ENCODE measurements at places on chromosomes 2 and 18.

DNA sequence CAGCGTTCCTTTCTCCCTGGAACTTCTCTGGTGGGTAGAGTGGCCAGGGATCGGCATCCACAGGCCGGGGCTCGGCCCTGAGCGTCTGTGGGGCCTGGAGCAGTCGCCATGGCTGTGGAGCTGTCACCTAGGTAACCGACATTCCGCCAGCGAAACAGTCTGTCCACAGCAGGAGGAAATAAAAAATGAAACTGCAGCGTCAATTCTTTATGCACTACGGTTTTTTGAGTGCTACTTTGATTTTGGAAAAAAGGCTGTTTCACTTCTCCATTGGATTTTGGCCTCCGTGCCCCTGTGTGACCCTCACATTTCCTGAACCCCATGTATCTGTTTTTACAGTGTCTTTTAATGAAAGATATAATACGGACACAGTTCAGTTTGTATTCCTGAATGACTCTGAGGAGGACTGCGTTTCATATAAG lies 163.4 kb downstream of the LDLRAD4 start:
- DNase-seq: peak; percentile 55

DNA sequence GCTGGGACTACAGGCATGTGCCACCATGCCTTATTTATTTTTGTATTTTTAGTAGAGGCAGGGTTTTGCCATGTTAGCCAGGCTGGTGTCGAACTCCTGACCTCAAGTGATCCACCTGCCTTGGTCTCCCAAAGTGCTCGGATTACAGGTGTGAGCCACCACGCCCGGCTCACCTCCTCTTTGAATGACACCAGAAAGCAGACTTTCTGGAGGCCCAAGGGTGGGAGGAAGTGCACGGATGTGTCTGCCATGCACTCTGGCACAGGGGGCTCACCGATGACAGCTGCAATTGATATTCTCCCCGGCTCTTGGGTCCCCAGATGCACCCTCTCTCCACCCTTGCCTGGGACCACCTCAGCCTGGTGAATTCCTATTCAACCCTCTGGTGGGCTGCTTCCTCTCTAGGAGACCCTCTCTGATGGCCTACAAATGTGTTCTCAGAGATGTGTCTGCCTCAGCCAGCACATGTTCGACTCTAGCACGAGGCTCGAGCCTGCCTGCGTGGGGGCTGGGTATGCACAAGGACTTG lies 87.3 kb downstream of the SEPTIN10 start:
- DNase-seq: no peak

GRCh38 chr18:62834715-62835114 lies 119.4 kb downstream of the PHLPP1 start:
- DNase-seq: no peak

GRCh38 chr2:192544371-192544955 lies 349.7 kb upstream of the TMEFF2 start:
- DNase-seq: no peak

DNA sequence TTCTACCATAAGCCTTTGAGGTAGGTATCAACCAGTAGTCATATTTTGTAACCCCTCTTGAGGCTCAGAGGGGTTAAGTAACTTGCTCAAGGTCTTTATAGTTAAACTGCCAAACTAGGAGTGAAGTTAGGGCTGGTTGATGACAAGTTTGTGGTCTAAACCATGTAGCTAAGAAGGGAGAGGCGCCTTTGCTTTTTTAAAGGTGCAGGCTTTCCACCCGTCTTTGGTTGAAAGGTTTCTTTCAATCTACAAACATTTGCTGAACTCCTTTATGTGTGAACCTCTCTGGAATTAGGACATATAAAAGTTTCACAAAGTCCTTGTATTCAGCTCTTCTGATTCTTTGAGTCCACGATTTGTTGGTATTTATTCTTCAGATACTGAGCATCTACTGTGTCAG lies 2.4 kb upstream of the MTA3 start:
- no peak for DNase-seq

- no peak for DNase-seq
These were observed 129.5 kb downstream of the EVA1A start for GRCh38 chr2:75431276-75431675.

GRCh38 chr2:10056439-10056838 lies 13.1 kb downstream of the KLF11 start:
- no peak for DNase-seq

DNA sequence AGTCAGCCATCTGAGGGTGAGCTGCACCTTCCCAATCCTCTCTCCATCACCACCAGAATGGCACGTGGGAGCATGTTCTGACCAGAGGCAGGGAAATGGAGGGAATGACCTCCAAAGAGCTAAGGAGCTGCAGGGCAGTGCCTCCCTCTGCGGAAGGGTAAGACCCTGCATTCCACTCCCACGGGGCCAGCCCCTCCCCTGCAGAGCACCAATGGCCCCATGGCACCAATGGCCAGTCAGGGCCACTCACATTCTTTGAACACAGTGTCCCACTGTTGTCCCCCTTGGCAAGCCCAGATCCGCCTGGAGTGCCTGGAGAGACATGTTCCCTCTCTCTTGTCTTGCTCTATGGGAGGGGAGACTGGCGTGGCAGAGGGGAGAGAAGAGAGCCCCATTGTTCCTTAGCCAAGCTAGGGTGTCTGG lies 164.4 kb downstream of the TNS1 start:
- no peak for DNase-seq

DNA sequence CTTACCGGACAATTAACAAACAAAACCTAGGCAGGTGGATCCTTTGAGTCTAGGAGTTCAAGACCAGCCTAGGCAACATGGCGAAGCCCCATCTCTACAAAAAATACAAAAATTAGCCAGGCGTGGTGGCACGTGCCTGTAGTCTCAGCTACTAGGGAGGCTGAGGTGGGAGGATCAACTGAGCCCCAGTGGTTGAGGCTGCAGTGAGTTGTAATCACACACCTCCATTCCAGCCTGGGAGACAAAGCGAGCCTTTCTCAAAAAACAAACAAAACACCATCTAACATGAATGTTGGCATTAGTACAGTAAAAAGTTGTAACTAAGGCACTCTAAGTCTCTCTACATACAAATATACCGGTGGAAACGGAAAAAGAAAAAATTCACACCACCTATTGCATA lies 5.3 kb downstream of the SP3 start:
- no peak for DNase-seq

- DNase-seq: peak; percentile 43
These were observed 37.8 kb downstream of the GORASP2 start for GRCh38 chr2:170966648-170967396.

- DNase-seq: no peak
These were observed 86.1 kb upstream of the CTAGE1 start for GRCh38 chr18:22503803-22504202.

GRCh38 chr2:166627893-166628292 lies 133.8 kb upstream of the SCN7A start:
- DNase-seq: no peak

DNA sequence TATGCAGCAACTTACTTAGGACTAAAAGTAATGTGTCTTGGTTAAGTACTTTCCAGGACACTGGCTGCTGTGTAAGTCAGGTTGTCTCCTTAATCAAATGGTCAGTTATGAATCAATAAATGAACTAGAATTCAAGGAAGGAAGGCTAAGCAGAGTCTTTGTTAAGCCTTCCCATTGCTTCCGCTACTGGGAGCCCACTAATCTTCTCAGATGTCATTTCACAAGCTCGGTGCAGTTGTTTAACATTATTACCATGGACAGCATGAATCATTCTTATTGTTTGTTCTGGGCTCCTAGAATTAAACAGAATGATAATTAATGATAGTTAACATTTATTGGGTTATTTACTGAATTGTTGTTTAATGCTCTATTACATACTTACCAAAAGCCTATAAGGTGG lies 26.0 kb upstream of the MEIS1 start:
- DNase-seq: no peak

DNA sequence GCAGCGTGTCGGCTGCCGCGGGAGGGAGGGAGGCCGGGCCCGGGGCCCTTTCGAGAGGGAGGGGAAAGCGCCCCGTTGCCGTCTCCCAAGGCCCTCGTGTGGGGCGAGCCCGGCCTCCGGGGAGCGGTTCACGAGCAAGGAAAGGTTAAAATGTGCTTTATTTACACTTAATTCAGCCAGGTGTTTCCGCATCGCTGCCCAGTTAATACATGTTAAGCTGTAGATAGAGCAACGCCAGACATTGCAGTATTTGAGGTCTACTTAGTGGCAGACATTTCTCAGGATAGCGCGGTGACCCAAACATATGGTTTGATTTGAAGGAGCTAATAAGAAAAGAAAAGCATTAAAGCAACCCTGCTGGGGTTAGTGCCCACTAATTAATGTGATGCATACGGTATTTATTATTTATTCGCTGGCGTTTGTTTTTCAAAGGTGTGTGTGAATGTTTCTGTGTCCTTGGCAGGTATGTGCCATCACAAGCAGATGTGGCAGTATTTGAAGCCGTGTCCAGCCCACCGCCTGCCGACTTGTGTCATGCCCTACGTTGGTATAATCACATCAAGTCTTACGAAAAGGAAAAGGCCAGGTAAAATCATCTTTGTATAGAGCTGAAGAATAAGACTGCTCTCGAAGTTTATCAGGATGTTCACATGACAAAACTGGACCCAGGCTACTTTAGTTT lies 571 bp downstream of the EEF1B2 start:
- DNase-seq: peak; percentile 73

DNA sequence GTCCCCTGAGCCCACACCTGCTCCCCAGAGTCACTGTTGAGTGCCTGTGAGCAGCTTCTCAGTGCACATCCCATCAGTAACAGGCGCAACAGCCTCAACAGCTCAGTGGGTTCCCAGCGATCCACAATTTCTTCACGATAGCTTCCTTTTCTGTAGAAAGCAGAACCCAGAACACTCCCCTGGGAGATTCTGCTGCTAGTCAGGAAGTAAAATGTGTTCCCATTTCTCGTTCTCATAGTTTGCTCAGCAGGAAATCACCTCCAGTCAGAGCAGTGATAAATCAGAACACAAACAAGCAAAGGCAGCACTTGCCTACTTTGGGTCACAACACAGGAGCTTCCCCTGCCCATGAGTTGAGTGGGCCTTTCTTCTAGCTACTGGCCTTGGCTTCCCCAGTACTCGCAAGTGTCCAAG lies 48.9 kb upstream of the ATG16L1 start:
- no peak for DNase-seq

DNA sequence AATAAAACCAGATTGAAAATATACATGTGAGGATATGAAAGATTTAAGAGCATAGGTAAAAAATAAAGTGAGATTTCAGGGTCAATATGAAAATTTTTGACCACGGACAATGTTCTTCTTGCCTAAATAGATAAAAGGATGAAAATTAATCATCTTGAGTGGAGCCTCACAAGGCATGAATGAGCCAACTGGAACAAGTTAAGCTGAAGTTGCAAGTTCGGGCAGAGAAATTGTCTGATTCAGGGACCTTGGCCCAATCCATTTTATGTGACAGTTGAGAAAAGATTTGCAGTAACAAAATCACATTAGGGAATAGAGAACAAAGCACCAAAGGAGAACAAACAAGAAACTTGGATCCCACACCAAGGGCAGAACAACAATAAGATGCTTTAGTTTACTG lies 305.3 kb downstream of the TMX3 start:
- DNase-seq: no peak

GRCh38 chr2:18987592-18988073 lies 370.8 kb downstream of the OSR1 start:
- peak; percentile 2 for DNase-seq

DNA sequence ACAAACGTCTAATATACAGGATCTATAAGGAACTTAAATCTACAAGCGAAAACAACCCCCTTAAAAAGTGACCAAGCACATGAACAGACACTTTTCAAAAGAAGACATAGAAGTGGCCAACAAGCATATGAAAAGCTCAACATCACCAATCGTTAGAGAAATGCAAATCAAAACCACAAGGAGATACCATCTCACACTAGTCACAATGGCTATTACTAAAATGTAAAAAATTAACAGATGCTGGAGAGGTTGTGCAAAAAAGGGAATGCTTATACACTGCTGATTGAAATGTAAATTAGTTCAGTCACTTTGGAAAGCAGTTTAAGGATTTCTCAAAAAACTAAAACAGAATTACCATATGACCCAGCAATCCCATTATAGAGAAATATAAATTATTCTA lies 1148.5 kb upstream of the FAM98A start:
- no peak for DNase-seq

DNA sequence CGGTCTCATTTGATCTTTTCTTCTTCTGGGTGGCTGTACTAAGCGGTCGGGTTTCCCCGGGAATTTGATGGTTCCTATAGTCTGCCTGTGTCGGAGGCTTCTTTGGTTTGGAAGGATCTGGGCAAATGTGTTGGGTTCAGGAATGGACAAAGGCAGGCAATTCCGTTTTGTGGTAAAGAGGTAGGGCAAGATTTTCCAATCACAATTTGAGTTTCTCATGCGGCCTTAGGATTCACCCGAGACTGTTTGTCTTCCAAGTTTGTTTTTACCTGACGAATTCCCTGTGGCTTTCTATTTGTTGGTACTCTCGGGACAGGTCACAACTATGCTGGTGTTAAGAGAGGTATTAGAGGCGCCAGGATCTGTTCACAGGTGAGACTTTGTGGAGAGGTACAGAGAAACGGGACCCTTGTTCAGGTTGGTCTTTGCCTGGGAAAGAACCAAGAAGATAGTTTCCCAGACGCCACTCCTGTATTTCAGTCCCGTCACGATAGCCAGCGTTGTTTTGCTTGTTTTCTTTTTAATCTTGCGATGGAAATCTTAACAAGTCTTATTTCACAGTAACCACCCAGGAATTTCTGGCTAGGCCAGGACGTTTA lies 3.0 kb downstream of the SP5 start:
- DNase-seq: no peak

DNA sequence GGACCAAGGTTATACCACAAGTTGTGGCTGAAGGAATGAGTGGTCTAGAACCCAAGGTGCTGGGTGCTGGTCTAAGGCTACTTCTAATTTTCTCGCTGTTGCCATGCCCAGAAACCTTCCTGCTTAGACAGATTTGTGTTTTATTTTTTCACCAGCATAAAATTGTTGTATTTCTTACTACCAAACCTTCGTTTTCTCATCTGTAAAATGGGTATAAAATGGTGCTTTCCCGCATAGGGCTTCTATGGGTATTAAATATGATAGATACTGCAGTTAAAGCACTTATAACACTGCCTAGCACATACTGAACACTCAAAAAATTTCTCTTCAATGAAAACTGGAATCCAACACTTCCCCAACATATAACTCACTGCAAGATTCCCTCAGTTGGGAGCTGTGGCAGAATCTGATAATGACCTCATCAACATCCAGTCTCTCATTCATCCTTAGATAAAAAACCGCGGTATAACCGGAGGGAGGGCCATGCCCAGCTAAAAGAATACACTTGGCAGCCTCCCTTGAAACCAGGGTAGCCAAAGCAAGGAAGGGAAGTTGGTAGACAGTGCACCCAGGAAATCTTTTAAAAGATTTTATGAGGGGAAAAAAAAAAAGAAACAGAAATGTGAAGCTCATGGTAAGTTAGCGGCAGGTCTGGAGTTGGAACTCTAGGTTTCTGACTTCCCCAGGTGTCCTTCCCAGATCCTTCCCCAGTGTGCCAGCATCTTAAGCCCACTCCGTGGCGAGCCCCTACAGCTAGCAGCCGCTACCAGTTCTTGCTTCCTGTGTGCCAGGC lies 1.2 kb downstream of the NEMP2 start:
- DNase-seq: peak; percentile 50

DNA sequence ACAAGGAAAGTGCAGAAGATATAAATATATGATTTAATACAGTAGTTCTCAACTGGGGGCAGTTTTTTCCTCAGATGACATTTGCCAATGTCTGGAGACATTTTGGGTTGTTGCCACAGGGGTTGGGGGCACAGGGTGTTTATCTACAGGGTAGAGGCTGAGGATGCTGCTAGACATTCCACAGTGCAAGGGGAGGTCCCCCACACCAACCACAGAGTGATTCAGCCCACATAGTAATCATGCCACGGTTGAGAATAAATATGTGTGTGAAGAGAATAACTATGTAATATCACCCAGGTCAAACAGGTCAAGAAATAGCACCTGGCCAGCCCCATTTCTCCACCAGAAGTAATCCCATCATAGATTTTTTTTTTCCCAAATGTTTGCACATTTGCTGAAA lies 17.9 kb downstream of the DYSF start:
- no peak for DNase-seq

All from hematopoietic multipotent progenitor cell treated with erythropoietin and hydrocortisone succinate and interleukin-3 and kit ligand, for 6 days (in vitro differentiated cells).